ENCODE measurements at places on chromosomes 2 and 18.

GRCh38 chr2:62485761-62486438, 20.1 kb downstream of the TMEM17 start:
- DNase-seq = no peak

GRCh38 chr2:238457927-238458324, 31.2 kb downstream of the ASB1 start:
- no peak for DNase-seq

DNA sequence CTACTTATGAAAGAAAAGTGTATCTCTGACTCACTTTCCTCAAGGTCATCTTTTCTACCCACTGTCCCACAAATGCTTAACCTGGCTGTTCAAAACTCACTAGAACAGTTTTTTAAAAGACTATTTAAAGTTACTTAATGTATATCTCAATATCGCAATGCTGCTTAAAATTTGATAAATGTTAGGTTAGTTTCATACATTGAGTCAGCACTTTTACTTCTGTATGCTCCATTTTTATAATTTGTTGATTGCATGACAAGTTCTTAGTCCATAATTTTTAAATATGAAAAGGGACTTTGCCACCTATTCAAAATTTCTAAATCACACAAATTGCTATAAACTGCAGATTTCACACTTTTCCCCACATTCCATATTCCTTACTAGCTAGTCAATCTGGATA, 231.7 kb upstream of the SLC39A10 start:
- no peak for DNase-seq

DNA sequence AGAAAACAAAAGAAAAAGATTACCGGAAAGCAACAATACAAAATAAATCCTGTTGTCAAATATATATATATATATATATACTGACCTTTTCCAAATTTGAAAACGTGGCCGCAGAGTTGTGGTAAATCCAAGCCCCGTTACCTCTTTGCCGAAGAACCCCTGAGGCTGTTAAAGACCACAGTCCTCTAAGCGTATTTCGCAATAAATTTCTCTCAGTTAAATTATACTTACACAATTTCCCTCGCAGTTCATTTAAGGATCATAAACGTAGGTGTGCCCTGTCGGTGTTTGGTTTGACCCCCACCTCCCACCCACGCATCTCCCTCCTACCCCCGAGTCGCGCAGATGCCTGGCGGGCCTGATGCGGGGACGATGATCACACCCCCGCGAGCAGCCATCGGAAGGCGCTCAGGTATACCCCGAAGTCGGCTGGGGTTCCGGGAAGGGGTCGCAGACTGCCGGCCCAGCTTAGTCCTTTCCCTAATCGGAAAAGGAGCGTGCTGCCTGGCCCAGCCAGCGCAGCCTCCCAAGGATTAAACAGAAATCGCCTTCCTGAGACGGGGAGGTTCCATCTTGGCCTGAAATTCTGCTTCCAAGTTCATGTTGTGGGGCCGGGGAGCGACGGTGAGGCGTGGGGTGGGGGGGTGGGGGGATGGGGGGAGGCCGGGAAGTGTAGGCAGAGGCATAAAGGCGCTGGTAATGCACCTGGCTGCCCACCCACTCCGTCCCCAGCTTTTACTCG, 2.9 kb upstream of the MEIS1 start:
- peak; percentile 39 for DNase-seq

- no peak for DNase-seq
These were observed 53.4 kb downstream of the ZNF638 start for GRCh38 chr2:71385012-71385411.

DNA sequence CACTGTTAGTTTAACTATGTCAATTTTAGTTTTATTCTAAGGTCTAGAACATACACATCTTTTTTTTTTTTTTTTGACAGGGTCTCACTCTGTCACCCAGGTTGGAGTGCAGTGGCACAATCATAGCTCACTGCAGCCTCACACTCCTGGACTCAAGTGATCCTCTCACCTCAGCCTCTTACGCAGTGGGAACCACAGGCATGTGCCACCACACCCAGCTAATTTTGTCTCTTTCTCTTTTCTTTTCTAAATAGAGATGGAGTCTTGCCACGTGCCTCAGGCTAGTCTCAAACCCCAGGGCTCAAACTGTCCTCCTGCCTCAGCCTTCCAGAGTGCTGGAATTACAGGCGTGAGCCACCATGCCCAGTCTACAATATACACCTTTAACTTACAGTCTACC, 69.5 kb upstream of the CHRNA1 start:
- no peak for DNase-seq

DNA sequence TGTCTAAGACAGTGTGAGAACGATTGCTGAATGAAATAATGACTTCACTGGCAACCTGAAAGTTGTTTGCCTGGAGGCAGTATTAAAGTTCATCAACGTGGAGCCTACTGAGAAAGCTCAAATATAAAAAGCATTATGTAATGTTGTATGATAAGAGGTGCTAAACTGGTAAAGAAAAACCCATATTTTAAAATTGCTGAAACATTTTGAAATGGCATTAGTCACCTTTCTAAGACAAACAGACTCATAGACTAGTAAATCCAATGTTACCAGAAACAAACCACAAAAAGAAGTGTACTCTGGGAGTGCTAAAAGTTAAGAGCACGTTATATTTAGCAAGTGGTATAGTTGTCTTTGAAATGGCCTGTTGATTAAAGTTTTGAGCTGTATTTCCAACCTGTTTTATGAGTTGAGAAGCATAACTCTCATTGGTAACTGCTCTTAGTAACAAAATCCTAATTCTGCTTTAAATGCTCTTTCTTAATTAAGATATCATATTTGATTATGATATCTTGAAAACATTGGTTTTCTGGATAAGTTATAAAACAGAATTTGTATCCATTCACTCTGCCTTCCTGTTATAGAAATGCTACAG, 62.7 kb downstream of the CYP1B1 start:
- no peak for DNase-seq

- no peak for DNase-seq
These were observed 194.3 kb downstream of the ANKRD30B start for GRCh38 chr18:14942275-14942674.

DNA sequence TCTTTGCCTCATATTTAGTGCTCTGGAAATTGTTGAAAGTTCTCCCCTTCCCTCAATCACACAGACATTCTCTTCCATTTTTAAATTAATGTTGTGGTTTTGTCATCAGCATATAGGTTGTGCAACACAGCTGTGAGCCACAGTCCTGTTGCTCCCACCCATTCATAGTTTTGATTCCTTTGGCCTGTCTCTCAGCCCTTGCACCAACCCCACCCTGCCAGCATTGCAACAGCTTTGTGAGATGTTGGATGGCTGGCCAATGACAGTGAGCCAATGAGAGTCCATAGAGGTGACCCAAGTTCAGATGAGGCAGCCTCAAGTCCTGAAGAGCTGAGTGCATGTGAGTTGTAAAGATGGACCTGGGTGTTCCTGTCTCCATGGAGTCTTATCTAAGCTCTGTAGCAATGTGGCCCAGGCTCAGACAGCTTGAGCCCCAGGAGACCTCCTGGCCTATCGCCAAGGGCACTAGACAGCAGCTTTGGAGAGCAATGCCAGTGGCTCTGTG, 775.5 kb downstream of the RNF144A start:
- DNase-seq = no peak

GRCh38 chr18:574865-575645, 5.1 kb upstream of the CETN1 start:
- DNase-seq = no peak

DNA sequence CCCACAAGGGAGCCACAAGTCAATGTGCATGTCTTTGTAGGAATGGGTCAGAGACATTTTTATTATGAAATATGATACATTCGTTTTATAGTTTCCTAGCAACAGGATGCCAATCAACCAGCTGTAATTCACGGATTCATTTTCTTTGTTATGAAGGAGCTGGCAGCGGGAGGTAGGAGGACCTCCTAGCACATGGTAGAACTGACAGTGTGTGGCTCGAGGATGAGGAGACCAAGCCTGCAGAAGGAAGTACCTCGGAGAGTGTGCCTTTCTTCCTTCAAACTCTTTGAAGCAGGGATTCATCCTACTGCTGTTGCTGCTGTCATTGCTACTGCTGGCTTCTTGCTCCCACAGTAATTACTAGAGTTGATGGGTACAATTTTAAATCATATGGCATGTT, 504.8 kb upstream of the KLHL29 start:
- DNase-seq = no peak

- DNase-seq = peak; percentile 2
These were observed 698.5 kb downstream of the NR4A2 start for GRCh38 chr2:155633887-155634570.

DNA sequence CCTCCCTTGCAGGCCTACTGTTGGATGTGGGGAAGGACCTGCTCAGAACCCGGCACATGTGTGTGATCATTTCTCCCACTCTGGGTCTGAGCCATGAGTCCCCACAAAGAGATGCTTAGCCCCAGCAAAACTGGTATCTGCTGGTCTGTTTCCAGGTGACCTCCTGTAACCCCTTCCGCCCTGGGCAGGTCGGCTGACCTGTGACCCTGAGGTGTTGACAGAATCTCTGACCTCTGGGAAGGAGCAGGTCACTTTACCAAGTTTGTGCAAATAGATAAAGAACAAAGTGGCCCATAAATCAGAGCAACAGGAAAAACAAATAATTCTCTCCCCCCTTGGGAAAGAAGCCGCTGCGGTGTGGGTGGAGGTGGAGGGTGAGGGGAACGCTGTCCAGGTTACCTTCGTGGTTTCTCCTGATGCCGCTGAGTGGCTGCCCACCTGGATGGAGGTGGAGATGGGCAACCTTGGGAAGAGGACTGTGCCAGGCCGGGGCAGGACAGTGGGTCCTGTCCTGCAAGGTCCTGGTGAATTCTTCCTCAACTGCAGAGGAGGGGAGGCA, 174.0 kb upstream of the MYCN start:
- DNase-seq = peak; percentile 62

DNA sequence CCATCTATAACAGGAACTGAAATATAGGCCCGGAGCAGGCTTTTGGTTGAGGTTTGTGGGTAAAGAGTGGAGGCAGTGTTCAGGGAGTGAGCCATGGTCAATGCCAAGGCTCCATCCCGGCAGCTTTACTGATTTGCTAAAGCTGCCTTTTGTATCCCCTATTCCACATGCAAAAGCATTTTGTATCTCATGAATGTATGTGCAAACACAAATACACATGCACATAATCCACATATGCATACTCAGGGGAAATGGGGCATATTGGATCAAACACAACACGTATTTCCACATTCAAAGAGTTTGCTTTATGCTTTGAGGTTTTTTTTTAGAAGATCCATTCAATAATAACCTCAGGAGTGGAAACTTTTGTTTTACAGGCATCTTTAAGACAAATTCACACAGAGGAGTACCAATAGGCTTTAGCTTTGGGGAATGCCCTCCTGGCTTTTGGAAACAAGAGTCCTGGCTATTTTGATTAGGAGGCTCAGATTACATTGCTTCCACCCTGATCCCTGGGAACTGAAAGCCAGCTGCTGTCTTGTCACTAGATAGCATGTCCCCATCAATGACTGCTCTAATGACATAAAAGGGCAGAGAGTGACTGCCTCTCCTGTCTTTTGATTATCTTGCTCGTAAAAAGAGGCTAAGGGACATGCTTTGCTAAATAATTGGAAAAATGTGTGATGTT, 263.2 kb downstream of the EN1 start:
- DNase-seq = no peak

DNA sequence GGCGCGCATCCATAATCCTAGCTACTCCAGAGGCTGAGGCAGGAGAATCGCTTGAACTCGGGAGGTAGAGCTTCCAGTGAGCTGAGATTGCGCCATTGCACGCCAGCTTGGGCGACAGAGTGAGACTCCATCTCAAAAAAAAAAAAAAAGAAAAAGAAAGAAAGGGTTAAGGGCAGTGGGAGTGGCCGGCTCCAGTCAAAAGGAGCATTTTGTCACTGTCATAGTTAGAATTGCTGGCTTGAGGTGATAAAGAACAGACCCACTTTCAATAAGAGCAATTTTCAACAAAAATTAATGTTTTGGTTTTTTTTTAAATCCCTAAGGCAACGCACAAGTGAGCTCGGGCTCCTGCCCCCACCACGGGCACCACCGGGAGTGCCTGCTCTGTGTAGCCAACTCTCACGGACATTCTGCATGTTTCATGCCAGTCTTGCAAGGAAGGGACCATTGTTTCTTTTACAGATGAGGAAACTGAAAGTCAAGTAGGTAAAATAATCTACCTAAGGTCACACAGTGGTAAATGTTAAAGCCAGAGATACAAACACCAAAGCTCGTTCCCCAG, 8.5 kb downstream of the CIB4 start:
- no peak for DNase-seq

- no peak for DNase-seq
These were observed 79.8 kb downstream of the CIB4 start for GRCh38 chr2:26561376-26561775.

GRCh38 chr2:217829420-217829819, 173.4 kb downstream of the TNS1 start:
- DNase-seq = no peak

DNA sequence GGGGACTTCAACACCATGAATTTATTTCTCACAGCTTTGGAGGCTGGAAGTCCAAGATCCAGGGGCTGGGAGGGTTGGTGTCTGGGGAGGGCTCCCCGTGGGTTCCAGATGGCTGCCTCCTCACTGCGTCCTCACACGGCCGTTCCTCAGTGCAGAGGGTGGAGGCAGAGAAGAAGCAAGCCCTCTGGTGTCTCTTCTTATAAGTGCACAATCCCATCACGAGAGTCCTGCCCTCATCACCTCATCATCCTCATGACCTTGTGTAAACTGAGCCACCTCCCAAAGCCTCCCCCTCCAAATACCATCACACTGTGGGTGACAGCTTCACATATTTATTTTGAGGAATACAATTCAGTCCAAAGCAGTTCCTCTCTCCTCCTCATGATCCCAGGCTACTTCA, 26.3 kb downstream of the TMEM163 start:
- no peak for DNase-seq

GRCh38 chr2:3298191-3298590, 79.4 kb downstream of the EIPR1 start:
- no peak for DNase-seq

DNA sequence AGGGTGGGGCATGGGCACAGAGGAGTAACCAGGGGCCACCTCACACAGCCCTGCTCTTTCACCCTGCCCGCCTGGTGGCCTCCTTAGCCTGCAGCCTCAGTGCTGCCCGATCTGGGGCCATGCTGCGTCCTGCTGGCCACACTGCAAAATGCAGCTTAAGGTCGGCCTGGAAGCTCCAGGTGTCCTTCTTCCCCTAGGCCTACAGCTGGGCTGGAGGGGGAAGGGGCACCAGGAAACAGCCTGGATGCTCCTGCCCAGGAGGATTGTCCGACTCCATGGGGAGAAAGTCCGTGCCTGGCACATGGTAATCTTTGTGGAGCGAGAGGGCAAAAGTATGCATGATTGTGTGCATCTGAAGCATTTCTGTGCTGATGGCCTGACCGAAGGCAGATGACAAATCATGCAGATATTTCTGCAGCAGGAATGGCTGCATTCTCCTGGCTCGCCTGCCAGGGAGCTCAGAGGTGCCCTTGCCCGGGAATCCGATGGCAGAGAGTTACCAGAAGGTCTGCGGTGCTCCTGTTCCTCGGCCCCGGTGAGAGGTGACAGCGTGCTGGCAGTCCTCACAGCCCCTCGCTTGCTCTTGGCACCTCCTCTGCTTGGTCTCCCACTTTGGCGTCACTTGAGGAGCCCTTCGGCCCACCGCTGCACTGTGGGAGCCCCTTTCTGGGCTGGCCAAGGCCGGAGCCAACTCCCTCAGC, 12.8 kb upstream of the ALPP start:
- DNase-seq = peak; percentile 61
